ENCODE measurements at places on chromosomes 16 and 17.

GRCh38 chr17:39573447-39574298, 34.0 kb downstream of the NEUROD2 start:
- peak; percentile 29 for DNase-seq

DNA sequence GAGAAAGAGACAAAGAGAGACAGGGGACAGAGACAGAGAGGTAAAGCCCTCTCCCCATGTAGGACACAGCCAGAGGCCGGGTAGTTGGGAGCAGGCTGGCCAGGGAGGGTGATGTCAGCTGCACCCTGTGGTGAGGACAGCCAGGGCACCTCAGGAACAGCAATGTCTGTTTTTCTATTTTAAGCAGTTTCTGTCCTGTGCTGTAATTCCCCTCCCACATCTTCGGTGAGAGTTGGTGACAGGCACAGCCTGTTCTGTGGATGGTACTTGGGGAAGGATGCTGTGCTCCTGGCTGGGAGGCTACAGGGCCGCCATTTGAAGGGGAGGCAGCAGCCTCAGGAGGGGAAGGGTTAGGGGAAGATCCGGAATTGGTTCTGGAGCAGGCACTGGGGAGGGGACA, 163.5 kb downstream of the SDK2 start:
- DNase-seq = no peak

- no peak for DNase-seq
These were observed 2.4 kb downstream of the PPM1D start for GRCh38 chr17:60602385-60602742.

DNA sequence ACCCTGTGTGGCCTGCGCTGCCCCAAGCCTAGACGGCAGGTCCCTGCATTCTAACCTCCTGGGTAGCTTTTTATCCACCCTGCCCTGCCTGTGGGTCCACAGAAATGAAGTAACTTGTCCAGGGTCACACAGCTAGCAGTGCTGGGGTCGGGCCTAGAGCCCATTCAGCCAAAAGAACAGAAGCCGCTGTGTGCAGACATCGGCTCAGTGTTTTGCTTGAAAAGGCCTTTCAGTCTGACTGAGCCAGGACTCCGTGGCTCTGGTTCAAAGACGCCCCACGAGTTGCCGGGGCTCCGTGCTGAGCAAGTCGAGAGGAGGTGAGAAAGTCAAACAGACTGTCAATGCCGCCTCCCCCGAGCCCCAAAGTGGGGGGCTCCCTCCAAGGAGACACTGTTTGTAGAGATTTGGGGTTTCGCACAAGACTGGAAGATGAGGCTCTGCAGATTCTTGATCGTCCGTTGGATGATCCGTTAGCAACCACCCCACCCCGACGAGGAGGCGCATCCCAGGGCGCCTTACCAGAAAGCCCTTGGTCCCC, 226.2 kb downstream of the NTN1 start:
- DNase-seq = no peak

- DNase-seq = no peak
These were observed 121.3 kb downstream of the CDH13 start for GRCh38 chr16:82748026-82748425.

Data from stimulated activated CD8-positive, alpha-beta memory T cell treated with anti-CD3 and anti-CD28 coated beads, Interleukin-2, amount 100 ng/mL, for 48 hours (primary cell).